ENCODE measurements at places on chromosomes 5 and 9.

DNA sequence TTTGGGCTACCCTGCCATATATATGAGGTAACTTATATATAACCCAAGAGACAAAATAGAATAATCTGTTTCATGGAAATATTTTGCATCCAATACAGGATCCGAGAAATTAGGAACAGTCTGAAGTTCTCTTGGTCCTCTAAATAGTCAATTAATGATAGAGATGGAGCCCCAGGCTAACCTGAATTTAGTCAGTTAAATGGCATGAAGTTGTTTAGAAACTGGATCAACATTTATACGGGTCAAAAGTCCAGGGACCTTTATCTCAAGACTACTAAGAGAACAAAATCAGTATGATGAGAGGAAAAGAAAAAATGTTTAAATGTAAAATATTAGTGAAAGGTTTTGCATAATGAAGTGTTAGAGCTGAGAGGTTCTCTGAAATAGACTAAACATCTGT, 303.3 kb upstream of the ACTBL2 start:
- DNase-seq = no peak

DNA sequence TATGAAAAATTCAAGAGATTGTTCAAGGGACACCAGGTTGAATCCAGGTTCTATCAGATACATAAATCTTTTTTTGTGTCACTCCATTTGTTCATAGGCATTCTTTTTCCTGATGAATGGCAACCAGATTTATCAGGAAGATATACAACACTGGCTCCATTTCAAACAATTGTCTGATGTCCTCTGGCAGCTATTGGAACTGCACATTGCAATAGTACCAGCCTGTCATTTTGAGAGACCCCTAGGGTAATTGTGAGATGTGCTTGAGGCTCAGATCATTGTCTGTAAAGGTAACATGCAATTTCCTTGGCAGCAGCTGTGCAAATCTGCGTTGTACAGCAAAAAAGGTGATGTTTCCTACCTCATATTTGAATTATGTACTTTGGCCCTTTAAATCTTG, 25.9 kb downstream of the KCTD16 start:
- no peak for DNase-seq

- DNase-seq = no peak
Observed at GRCh38 chr5:87452837-87453236, 40.1 kb upstream of the CCNH start.

GRCh38 chr5:61559146-61559545, 227.1 kb downstream of the ZSWIM6 start:
- no peak for DNase-seq

DNA sequence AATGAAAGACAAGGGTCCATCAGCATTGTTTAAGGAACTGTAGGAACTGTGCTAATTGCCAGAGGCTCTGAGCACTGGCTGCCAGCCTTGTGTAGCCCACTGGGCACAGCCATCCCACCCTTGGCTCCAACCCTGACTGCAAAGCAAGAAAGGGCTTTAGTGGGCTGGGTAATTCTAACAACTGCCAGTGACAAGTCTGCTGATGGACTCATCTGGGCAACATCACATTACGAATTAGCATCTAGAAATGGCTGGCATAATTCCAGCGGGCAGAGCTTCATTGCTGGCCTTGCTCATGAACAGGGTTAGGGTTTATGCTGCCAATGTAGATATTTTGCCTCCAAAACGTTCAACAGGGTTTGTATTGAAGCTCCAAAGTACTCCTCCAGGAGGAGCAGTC, 326.9 kb downstream of the ARHGEF28 start:
- DNase-seq = no peak

All from stimulated activated CD4-positive, alpha-beta T cell treated with anti-CD3 and anti-CD28 coated beads, Interleukin-12 subunit alpha, Interleukin-12 subunit beta, amount 100 ng/mL, for 4 hours (primary cell).